ENCODE measurements at places on chromosomes 3 and 15.

- DNase-seq, result no peak
Measured at GRCh38 chr3:44252332-44252959, 10.8 kb downstream of the TOPAZ1 start.

DNA sequence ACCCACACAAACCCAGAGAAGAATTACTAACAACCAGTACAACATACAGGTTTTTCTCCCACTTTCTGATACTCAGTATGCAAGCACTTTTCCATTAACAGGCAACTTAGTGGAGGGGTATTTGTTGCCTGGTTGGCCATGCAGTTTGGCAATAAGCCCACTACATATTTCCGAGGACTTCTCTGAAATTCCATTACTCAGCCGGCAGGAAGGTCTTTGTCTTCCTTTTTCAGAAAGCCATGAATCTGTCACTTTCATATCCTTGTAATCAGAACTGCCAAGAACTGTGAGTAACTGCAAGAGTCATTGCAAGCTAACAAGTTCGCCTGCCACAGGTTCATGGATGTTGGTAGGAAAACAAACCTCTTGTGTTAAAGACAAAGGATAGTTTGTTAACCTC is 422.3 kb upstream of the ROBO1 start:
- peak; percentile 49 for DNase-seq

- DNase-seq, result peak; percentile 50
Measured at GRCh38 chr15:88894819-88895767, at the start of gene HAPLN3. Gene HAPLN3, minus strand, starts transcription at chr15:88895544. Its CDS starts 8,246 bp downstream, at chr15:88887298.

GRCh38 chr3:102038477-102039142 is 189.3 kb downstream of the NFKBIZ start:
- no peak for DNase-seq

- DNase-seq, result no peak
Measured at GRCh38 chr3:133773732-133774131, 27.5 kb downstream of the TF start.

- DNase-seq, result no peak
Measured at GRCh38 chr3:55477306-55478303, 9.5 kb downstream of the WNT5A start.

GRCh38 chr15:87711026-87711425 is 545.5 kb downstream of the NTRK3 start:
- no peak for DNase-seq

DNA sequence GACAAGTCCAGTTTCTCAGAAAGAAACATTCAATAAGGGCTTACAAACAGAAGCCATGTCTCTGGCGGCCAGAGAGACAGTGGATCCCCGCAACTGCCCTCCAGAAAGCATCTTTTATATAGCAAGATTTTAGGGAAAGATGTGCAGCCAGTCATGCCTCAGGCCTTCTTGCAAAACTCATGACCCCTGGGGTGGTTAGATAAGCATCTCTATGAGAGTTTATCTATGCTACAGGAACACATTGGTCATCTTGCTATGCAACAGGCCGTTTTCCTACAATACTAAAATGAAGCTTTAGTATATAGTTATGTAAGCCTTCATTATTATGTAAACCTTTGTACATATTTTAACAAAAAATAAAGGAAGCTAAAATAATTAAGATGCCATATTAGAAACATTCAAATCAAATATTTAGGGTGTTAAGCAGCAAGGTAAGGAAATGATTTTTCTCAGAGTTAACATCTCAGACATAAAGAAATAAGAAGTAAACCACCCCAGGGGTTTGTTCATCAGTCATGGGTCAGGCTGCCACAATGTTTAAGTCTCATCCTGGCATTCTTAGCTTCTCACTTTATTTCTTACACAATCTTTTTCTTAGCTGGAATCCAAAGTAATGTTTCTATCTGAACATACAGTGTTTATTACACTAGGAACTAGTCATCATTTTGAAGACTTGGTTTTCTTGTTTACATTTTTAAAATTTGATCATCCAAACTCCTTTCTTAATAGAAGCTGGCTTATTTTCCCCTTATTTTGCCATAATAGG is 6.3 kb upstream of the FSIP1 start:
- no peak for DNase-seq
